ENCODE measurements at places on chromosomes 3 and 15. TPM values are rescaled to one million over a fixed set of nuclear protein-coding genes. Genes with fewer than 3 reads are reported as not detected.

Gene ZDHHC23
- 0.39 TPM for total RNA-seq

Gene KLF15
- total RNA-seq, result 9.5 TPM

Gene LRRC34
- 1.9 TPM for total RNA-seq

Gene RGMA
- 5.3 TPM for total RNA-seq

All from epithelial cell of alveolus of lung (primary cell).